Stimulated activated CD4-positive, alpha-beta T cell treated with anti-CD3 and anti-CD28 coated beads, TNF-alpha, amount 100 ng/mL, for 4 hours (primary cell): ENCODE measurements at places on chromosomes 2 and 18.
A peak's percentile ranks its signal among the peaks of the same experiment; 100 is the strongest.

- DNase-seq = no peak
Measured at GRCh38 chr2:200860092-200860795, 4.2 kb downstream of the CLK1 start.

- DNase-seq = no peak
Measured at GRCh38 chr2:160696087-160696452, 202.5 kb upstream of the RBMS1 start.

GRCh38 chr2:100655936-100656534 is 93.2 kb downstream of the PDCL3 start:
- DNase-seq = no peak

GRCh38 chr2:38185012-38185491 is 109.1 kb upstream of the CYP1B1 start:
- DNase-seq = no peak

DNA sequence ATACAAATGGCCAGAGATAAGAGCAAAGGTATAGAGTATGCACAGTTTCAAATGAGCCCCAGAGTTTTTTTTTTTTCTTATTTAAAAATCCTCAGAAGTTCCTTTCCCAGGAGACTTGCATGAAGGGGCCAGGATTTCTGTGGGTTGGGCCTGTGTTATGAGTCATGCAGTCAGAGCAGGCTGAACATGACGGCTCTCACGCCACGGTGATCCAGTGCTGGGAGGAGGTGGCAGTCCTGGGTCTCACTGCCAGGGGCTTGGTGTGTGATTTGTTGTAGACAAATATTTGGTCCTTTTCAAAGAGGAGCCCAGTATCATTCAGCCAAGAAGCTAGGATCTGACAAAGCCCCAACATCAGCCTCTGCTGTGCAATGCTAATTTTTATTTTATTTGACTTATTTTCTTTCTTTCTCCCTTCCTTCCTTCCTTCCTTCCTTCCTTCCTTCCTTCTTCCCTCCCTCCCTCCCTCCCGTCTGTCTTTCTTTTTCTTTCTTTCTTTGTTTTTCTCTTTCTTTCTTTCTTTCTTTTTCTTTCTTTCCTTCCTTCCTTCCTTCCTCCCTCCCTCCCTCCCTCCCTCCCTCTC is 10.4 kb upstream of the KCNE4 start:
- DNase-seq = no peak

- DNase-seq = no peak
Measured at GRCh38 chr2:24330161-24330560, 30.2 kb downstream of the ITSN2 start.

DNA sequence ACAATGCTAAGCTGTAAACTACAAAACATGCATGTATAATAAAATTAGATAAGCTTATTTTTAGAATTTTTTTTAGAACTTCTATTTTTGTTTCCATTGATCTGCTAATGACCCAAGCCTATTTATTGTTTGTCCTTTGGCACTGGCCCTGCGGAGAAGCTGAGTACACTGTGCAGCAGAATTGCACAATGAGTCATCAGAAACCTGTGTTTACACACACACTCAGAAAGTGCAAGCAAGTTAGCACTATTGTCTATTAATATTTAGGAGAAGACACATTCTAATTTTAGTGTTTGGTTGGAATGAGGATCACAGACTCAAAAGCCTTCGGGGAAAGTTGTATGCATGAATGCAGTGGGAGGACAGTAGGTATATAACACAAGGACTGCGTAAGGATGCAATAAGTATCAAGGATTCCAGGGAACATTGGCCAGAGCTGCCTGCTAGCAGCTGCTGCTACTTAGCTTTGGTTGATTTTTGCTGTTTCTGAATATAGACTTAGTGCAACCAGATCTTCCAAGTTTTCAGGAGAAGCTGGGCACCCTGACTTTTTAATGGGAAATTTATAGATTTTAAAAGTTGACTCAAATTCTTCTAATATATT is 128.2 kb downstream of the KCNH7 start:
- DNase-seq = no peak

DNA sequence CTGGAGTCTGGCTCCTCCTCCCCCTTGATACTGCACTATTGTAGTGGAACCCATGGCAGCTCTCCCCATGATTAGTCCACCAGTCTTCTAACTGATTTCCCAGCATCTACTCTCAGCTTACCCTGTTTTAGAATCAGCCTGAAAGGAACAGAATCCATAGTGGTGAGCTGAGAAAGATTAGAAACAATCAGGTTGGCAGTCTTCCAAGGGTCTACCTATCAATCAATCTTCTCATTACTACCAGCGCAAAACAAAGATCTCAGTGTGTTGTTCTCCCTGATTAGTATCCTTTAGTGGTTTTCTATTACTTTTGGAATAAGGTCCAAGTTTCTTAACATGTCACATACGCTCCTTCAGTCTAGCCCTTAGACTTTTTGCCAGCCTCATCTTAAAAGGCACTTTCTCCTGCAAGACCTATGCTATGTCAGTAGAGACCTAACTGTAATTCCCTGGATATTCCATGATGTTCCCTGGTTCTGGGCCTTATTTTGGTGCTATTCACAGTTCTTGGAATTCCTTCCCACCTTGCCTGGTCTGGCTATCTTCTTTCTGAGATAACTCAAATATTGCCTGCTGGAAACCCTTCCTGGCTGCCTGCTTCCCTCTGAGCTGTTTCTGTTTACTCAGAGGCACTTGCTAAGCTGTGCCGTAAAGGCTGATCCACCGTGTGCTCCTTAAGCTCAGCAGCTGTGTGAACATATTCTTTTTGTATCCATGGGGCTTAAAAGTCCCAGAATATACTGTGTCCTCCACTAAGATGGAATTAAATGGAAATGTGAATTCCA is 32.6 kb downstream of the LAMA3 start:
- DNase-seq = no peak

GRCh38 chr2:96809216-96809882 is 6.7 kb upstream of the CNNM3 start:
- DNase-seq = no peak

DNA sequence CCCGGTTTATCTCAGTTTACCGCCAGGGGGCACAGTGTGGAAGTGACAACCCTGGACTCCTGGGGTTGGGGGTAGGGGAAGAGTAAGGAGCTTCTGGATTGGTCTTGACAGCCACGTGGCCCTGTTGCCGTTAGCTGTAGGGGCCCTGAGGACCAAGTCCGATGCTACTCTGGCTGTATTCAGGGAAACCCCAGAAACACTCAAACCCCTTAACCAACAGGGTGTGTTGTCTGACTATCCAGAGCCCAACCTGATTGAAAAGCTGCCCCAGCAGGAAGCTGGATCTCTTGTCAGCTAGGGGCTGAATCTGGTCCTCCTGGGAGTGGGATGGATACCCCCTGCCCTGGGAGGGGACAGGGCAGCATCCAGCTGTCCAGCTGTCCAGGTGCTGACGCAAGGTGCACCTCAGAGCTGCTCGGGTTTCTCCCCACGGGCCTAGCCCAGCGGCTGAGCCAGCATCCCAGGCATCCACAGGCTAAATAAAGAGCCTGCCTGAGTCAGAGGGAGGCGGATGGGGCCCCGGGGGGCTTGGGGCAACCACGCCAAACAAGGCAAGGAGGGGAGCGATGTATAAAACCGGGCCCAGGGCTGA is 3.1 kb upstream of the GMPPA start:
- peak; percentile 13 for DNase-seq

DNA sequence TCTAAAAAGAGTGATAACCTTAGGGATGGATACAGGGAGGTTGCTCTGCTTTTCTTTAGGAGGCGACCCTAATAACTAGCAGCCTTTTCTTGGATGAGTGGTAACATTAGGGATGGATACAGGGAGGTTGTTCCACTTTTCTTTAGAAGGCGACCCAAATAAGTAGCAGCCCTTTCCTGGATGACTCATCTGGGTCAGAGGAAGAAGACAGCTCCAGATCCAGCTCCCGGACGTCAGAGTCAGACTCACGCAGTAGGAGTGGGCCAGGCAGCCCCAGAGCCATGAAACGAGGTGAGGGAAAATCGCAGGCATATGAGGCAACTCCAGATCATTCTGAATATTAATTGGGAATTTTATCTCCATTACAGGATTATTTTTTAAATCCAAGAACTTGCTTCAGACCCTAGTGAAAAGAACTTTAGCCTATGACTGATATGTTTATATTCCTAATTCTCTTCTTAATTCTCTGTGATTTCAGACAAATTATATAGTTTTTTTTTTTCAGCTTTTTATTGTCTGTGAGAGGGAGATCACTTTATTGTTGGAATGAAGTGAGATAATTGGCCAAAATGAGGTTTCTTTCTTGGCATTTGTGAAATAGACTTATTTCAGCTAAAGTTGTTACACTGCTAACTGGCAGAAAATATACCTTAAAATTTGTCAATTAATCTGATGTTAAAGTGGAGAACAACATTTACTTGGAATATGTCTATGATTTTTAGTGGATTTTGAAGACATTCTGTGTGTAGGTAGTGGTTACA is 31.2 kb upstream of the C1GALT1C1L start:
- DNase-seq = no peak

DNA sequence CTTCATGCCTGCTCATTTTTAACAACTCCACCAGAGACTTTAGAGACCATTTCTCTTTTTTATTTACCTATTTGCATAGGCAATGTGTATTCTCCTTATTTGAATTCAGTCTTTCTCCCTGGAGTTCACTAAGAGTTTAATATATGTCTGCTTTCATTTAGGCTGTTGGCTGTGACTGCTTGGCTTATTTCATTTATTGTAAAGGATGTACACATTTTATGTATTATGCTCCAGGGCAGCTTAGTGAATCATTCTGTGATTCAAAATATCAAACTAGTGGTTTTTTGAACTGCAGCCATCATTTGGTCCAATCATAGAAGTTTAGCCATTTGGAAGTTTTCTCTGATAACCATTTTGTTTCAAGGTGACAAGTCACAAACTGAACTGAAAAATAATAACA is 229.6 kb downstream of the LPIN1 start:
- DNase-seq = no peak

- DNase-seq = no peak
Measured at GRCh38 chr2:203751685-203752271, 45.3 kb downstream of the CD28 start.

GRCh38 chr18:78773819-78774218 is 205.8 kb upstream of the SALL3 start:
- DNase-seq = no peak

- no peak for DNase-seq
Measured at GRCh38 chr2:71704131-71704561, 250.8 kb downstream of the DYSF start.

DNA sequence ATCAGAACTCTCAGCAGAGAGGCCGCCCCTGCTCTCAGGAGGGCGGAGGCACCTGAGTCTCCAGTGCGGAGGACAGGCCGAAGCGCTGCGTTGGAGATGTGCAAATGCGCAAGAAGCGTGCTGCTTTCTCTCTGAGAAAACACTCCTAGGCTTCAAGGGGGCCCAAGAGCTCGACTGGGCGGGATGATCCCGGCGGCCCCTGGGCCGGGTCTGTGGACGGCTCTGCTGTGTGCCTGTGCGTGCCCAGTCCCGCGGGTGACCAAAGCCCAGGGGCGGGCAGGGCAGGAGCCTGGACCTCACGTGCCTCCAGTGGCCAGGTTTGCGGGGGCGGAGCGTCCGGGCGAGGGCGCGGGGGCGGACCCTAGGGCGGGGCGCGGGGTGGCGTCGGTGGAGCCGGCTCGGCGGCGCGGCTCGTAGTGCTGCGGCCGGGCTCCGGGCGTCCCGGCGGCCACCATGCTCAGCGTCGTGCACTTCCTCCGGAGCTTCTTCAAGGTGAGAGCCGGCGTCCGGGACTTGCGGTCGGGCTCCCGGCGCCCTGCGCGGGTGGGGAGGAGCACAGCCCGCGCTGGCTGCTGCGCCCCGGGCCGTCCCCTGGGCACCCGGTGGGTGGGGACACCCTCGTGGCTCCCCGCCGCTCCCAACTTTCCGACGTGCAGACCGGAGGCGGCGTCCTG is at the start of gene ARHGEF4:
Gene ARHGEF4 (plus strand): TSS at position 414 of the 674 bp plus-strand sequence. CDS start 40 bp downstream, at position 454.
- no peak for DNase-seq

GRCh38 chr2:193824474-193824873 is 1629.7 kb upstream of the TMEFF2 start:
- no peak for DNase-seq

GRCh38 chr18:31825772-31826171 is 65.1 kb upstream of the SLC25A52 start:
- DNase-seq = no peak

- DNase-seq = no peak
Measured at GRCh38 chr2:55585451-55586080, 31.9 kb downstream of the PPP4R3B start.

DNA sequence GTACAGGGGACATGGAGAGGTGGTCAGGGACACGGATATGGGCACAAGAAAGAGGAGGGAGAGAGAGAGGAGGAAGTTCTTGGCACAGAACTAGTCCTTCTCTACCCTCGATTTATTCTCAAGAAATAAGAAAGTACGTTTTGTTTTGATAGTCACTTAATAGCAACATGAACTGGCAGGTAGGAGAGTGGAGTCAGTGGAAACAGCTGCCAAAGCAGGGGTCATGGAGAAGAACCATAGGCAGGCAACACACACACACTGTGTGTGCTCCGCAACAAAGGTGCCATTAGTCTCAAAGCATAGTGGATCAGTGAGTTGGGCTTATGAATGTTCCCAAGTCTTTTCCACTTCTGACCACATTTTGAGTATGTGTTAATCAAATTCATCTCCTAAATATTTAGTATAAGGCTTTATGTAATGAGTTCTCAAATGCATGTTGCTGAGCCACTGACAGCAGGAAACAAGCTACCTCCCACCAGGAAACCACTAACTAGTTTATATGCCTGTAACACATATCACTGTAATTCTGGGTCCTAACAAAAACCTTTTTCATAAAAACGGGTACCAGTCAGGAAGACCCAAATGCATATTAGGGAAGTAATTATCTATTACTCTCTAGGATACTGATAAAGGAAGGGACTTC is 41.1 kb downstream of the IWS1 start:
- no peak for DNase-seq

- DNase-seq = no peak
Measured at GRCh38 chr2:217851191-217852020, 151.4 kb downstream of the TNS1 start.

DNA sequence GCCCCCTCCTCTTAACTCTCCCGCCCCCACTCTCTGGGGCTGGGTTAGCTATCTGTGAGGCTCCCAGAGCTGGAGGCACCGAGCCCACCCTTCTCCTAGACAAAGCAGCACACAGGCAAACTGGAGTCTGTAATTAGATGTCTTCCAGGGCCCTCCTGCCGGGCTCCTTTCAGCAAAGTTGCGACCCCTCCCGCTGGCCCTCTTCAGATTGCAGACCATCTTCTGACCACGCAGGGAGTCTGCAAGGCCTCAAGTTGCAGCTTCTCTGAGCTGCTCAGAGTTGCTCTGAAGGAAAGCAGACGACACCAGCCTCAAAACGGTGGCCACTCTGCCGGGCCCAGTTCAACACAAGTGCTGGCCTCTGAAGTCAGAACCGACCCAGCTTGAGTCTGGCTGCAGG is 228.4 kb upstream of the COPS8 start:
- no peak for DNase-seq

GRCh38 chr2:167480232-167480985 is 592.1 kb downstream of the XIRP2 start:
- DNase-seq = no peak

DNA sequence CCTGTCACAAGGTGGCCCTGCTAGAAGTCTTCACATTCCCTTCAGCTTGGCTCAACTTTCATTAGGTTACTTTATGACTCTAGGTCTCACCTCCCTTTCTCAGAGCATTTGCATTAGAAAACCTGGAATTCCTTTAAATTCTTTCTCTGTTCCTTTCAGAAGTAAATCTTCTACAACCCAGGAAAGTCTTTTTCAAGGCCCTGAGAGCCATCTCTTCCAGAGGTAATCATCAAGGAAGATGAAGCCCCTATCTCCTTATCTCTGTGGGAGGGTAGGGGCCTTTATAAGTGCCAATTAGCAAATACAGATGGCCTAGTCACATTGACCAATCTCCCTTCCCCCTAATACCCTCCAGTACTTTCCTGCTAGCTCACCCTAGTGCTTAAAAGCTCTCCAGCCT is 848.0 kb upstream of the FAM98A start:
- DNase-seq = no peak
